ENCODE measurements at places on chromosomes 13 and 19.

- DNase-seq: no peak
These were observed 74.3 kb downstream of the CRYL1 start for GRCh38 chr13:20451397-20451796.

DNA sequence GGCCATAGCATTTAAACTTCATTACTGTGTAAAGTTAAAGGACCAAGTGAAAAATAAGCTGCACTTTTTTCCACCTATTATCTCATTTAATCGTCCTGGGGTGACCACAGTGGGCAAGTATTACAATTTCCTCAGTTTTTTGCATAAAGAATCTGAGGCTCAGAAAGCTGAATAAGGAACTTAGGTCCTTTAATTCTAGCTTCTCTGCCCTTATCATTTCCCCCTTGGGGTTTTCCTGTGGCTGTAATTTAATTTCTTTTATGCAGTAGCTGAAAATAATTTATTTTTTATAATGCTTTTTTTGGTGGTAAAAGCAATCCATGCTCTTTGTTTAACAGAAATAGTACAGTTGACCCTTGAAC, 59.8 kb upstream of the RCBTB2 start:
- DNase-seq: no peak

GRCh38 chr13:59880468-59880867, 283.3 kb downstream of the DIAPH3 start:
- no peak for DNase-seq

DNA sequence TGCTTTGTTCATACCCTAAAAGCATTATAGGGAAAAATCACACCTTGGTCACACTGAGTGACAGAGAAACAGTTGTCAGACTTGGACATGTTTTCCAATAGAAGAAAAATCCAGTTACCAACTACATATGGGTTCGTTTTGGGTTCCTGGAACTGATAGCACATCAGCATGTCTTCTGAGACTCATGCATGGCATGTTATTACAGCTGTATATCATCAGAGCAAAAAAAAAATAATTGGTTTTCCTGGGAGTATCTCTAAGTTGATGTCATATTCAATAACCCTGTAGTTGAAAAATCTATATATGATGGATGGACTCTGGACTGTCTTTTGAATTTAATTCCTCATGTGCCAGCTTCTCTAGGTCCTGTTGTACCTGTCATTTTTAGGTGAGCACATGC, 211.6 kb downstream of the DNAJC15 start:
- DNase-seq: no peak

DNA sequence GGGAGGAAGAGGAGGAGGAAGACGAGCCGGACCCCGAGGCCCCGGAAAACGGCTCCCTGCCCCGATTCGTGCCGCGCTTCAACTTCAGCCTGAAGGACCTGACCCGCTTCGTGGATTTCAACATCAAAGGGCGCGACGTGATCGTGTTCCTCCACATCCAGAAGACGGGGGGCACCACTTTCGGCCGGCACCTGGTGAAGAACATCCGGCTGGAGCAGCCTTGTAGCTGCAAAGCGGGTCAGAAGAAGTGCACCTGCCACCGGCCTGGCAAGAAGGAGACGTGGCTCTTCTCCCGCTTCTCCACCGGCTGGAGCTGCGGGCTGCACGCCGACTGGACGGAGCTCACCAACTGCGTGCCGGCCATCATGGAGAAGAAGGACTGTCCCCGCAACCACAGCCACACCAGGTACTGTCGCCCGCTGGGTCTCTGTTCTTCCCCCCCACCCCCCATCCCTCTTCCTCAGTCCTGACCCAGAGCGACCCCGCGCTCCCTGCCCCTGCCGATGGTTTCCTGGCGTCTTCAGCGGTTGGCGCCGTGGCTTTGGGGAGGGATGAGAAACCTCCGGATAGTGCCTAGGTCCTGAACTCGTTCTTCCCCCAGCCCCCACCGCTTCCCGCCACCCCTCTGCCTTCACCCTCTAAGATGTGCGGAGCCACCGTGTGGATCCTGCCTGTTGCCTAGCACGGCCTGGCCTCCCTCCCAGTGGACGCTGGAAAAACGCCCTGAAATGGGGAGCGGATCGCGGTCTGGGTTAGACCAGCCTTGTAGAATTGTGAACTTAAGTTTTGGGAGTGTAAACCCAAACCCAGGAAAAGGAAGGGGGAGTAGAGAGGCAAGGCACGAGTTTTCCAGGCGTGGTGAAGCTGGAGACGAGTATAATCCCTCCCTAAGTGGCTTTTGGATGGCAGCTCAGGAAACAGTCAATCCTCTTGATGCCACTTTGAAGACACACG, 1.5 kb downstream of the HS6ST3 start:
- peak; percentile 59 for DNase-seq

- DNase-seq: no peak
These were observed 46.2 kb upstream of the PTPRS start for GRCh38 chr19:5386841-5387240.

- no peak for DNase-seq
These were observed 42.2 kb downstream of the COL4A2 start for GRCh38 chr13:110349239-110349638.

Data from neural progenitor cell (in vitro differentiated cells).